ENCODE measurements at places on chromosomes 11 and 22. TPM values are rescaled to one million over a fixed set of nuclear protein-coding genes. Genes with fewer than 3 reads are reported as not detected.

The SDHD gene
- total RNA-seq: 59.1 TPM

The AIFM3 gene
- total RNA-seq: 3.1 TPM

DNA sequence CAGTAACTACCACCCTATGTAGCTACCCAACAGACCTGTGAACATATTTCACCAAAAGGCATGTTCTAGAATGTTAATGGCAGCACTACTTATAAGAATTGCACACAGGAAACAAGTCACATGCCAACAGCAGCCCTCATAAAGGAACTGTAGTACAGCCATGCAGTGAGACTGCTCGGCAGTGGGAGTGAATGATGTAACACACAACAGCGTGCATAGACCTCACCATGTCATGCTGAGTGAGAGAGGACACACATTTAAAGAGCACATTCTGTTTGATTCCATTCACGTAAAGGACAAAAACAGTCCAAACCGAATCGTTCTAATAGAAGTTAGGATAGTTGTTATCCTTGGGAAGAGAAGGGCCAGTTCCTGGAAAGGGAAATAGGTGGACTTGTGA is 27.2 kb upstream of the KIRREL3 start:
- H3K36me3 ChIP-seq: no peaks in the 10 kb centered on the region
- no peaks in the 10 kb centered on the region for H3K4me1 ChIP-seq
- H3K4me3 ChIP-seq: no peak overlapping the region
- H3K27ac ChIP-seq: no peak overlapping the region
- no peaks in the 10 kb centered on the region for H3K27me3 ChIP-seq

GRCh38 chr11:19183646-19184045 is 18.1 kb downstream of the CSRP3 start:
- no peak for DNase-seq
- H3K4me3 ChIP-seq: no peak overlapping the region
- no peaks in the 10 kb centered on the region for H3K4me1 ChIP-seq
- H3K27me3 ChIP-seq: no peaks in the 10 kb centered on the region

- no peaks in the 10 kb centered on the region for H3K27me3 ChIP-seq
- peaks cover 21% of the 10 kb centered on the region for H3K36me3 ChIP-seq
- H3K4me1 ChIP-seq: peaks cover 50% of the 10 kb centered on the region
These were observed 18.4 kb upstream of the TLCD5 start for GRCh38 chr11:120306519-120307242.

The CENPM gene
- 69.3 TPM for total RNA-seq

- H3K27me3 ChIP-seq: no peaks in the 10 kb centered on the region
- H3K27ac ChIP-seq: no peak overlapping the region
- no peak overlapping the region for H3K4me3 ChIP-seq
- no peaks in the 10 kb centered on the region for H3K4me1 ChIP-seq
These were observed 397.7 kb downstream of the TBC1D22A start for GRCh38 chr22:47160141-47160541.

The DLG2 gene
- 0.73 TPM for total RNA-seq

DNA sequence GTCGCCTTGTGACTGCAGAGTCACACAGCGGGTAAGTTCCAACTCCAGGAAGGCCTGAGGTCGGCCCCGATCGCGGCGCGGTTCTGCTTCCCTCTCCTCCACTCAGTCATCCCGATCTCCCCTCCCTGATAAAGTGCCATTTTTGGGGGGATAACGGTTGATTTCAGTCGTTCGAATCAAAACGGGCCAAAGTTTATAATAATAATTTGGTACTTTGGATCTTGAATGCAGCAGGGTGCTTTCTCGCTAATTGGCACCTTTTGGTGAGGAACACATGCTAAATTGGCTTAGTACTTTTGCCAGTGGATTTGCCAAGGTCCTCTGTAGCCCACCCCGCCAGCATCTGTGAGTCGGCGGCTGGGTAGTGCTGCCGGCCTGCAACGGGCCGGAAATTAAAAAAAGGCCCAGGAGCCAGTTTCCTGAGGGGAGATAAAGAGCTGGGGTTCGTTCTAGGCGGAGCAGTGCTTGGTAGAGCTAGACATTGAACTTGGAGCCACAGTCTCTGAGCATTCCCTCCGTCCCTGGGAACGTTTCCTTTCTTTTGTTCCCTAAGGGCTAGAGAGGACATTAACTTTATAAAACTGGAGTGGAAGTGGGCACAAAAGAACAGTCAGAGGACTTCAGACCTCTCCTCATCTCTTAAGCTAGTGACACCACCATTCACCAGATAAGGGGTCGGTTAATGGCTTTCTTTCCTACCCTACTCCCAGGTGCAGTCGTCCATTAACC is 997 bp downstream of the UBE2L3 start:
- DNase-seq: peak; percentile 15
- peak overlapping the region; percentile 88 for H3K27ac ChIP-seq
- peaks cover 41% of the 10 kb centered on the region for H3K36me3 ChIP-seq
- peak overlapping the region; percentile 91 for H3K4me3 ChIP-seq
- H3K4me1 ChIP-seq: peaks cover 46% of the 10 kb centered on the region
- H3K27me3 ChIP-seq: no peaks in the 10 kb centered on the region

The TMEM218 gene
- 10.0 TPM for total RNA-seq
